ENCODE measurements at places on chromosomes 3 and 15. TPM values are rescaled to one million over a fixed set of nuclear protein-coding genes. Genes with fewer than 3 reads are reported as not detected.

ABCF3 gene
- 41.0 TPM for total RNA-seq

GRCh38 chr15:38257676-38258075 is 5.0 kb downstream of the SPRED1 start:
- DNase-seq: no peak

CEMIP gene
- total RNA-seq: 0.19 TPM

SEMA6D gene
- 15.5 TPM for total RNA-seq
